ENCODE measurements at places on chromosomes 2 and 18.

DNA sequence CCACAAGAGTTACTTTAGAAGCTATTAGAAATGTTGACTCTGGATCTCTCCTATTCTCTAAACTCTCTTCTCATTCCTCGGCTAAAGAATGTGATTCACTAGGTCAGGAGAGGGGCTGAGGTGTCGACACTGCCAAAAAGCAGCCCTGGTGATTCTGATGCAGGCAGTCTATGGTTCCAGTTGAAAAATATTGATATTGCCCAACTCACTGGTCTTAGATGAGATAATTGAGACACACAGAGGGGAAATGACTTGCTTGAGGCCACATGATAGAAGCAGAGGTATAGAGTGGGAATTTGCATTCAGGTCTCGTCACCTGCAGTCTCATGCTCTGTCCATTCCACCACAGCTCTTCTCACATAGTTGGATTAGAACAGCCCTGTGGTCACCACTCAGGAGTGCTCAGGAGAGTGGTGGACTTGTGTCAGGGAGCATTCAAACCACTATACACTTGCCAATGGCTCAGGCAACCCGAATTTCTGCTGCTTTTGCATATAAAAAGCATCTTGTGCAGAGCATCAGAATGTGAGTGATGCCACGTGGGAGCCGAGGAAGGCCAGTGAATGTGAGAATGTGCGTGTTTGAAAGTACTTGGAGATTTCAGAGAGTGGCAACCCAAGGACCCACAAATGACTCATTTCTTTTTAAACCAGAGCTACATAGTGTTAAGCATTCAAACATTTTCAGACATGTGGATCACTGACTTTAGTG is 65.1 kb upstream of the CTLA4 start:
- no peak for DNase-seq
- H3K36me3 ChIP-seq = no peaks in the 10 kb centered on the region
- no peak overlapping the region for H3K27ac ChIP-seq
- no peaks in the 10 kb centered on the region for H3K27me3 ChIP-seq

GRCh38 chr18:35580701-35581539 is 620 bp upstream of the GALNT1 start:
- peaks cover 8% of the 10 kb centered on the region for H3K36me3 ChIP-seq
- peak overlapping the region; percentile 44 for H3K27ac ChIP-seq
- H3K4me1 ChIP-seq = peaks cover 7% of the 10 kb centered on the region
- peak; percentile 55 for DNase-seq

DNA sequence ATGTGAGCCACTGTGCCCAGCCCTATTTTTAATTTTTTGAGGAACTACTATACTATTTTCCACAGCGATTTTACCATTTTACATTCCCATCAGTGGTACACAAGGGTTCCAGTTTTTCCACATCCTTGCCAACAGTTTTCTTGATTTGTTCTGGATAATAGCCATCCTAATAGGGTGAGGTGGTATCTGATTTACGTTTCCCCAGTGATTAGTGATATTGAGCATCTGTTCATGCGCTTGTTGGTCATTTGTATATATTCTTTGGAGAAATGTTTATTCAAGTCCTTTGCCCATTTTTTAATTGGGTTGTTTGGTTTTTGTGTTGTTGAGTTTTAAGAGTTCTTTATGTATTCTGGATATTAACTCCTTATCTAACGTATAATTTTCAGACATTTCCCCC is 20.8 kb downstream of the TTC39C start:
- H3K4me1 ChIP-seq = no peaks in the 10 kb centered on the region
- no peak overlapping the region for H3K27ac ChIP-seq
- no peak for DNase-seq

DNA sequence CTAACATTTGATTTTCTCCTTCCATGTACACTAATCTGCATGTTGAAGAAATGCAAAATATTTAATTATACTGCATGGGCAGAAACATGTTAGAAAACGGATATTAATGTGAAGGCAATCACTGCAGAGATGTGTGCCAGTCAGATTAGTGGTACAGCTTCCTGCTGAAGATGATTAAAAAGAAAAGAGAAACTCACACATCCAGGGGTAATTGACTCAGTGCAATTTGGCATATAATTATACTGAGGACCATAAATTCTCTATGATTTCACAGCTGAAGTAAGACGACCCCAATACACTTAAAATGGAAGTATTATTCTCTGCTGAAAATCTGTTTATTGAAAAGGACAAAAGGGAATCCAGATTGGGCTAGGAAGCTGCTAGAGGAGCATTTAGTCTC is 243.4 kb downstream of the TGIF1 start:
- no peak for DNase-seq
- no peaks in the 10 kb centered on the region for H3K36me3 ChIP-seq
- no peak overlapping the region for H3K4me3 ChIP-seq
- no peak overlapping the region for H3K27ac ChIP-seq
- H3K4me1 ChIP-seq = peaks cover 6% of the 10 kb centered on the region
- no peaks in the 10 kb centered on the region for H3K27me3 ChIP-seq

- H3K27me3 ChIP-seq = no peaks in the 10 kb centered on the region
- no peak overlapping the region for H3K27ac ChIP-seq
- peak; percentile 62 for DNase-seq
- no peaks in the 10 kb centered on the region for H3K4me1 ChIP-seq
- no peaks in the 10 kb centered on the region for H3K36me3 ChIP-seq
These were observed 16.3 kb upstream of the KCNG2 start for GRCh38 chr18:79781331-79781941.

DNA sequence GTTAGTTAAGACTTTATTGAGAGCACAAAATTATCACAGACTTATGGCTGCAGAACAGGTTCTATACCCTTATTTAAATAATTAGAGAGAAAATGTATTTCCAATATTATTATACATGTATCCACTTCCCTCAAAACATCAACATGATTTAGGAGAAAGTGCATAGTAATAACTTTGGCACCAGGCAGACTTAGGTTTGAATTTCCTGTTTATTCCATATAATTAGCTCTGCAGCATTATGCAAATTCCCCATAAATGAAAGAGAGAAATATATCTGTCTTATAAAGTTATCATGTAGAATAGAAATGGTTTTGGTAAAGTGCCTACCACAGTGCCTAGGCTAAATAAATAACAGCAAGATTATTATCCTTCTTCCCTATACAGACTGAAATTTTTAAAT is 15.3 kb downstream of the SCN9A start:
- H3K4me1 ChIP-seq = peaks cover 8% of the 10 kb centered on the region
- H3K4me3 ChIP-seq = no peak overlapping the region
- DNase-seq = no peak
- no peak overlapping the region for H3K27ac ChIP-seq

- H3K4me3 ChIP-seq = no peak overlapping the region
- no peaks in the 10 kb centered on the region for H3K4me1 ChIP-seq
- H3K27me3 ChIP-seq = no peaks in the 10 kb centered on the region
- no peak for DNase-seq
- no peak overlapping the region for H3K27ac ChIP-seq
These were observed 311.7 kb downstream of the EIPR1 start for GRCh38 chr2:3065928-3066327.

GRCh38 chr2:11437602-11438001 is 28.4 kb downstream of the E2F6 start:
- no peak overlapping the region for H3K27ac ChIP-seq
- no peak overlapping the region for H3K4me3 ChIP-seq
- no peak for DNase-seq
- no peaks in the 10 kb centered on the region for H3K27me3 ChIP-seq
- no peaks in the 10 kb centered on the region for H3K4me1 ChIP-seq
